Glutamatergic neuron (in vitro differentiated cells): ENCODE measurements at places on chromosomes 3 and 15.

DNA sequence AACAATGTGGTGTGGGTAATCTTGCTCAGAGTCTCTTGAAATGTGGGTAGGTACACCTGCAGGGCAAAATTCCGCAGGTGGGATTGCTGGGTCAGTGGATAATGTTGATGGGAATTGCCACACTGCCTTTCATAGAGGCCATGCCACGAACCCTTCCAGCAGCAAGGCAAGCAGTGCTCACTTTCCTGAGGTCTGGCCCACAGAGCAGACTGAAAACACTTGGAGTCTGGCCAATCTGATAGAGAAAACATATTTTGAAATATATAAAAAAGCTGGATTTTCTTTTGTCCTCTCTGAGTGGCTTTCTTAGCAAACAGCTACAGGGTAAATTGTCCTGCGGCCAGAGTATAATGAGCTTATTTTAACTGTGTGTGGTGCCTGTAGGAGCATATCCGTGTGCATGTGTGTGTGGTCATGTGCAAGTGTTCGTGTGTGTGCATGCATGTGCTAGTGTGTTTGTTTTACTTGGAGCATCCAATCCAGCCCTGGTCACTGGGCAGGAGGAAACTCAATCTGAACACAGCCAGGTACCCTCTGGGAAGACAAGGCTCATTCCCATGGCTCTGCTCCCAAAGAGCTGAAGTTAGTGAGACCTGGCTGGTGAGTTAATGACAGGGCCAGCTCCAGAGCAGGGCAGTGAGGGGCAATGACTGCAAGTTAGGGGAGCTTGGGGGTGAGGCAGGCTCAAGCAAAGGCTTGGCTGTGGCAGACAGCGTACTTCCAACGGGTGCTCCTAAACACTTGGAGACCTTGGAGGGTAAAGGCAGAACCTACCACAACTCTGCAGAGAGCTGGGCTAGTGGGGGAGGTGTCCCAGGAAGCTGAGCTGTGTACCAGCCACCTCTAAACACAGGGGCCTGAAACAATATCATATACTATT lies 91.3 kb downstream of the PLXNA1 start:
- no peak for DNase-seq

DNA sequence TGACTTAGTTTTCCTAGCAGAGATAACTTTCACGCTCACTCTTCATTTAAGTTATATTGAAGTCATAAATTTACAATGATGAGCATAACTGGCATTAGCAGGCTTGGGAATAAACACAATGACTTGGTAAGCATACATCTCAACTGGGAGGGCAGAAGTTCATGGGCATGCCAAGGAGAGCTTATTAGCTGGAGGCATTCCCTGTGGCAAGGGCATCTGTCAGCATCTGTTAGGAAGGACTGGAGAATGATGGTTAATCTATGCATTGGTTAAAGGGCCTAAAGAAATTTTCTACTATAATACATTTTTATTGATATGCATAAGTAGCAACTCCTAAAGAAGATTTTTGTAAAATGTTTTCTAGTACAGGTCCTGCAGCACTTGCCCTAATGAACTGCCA lies 52.4 kb downstream of the NEK11 start:
- DNase-seq = no peak

GRCh38 chr3:187377842-187378241 lies 9.7 kb downstream of the RTP4 start:
- no peak for DNase-seq

DNA sequence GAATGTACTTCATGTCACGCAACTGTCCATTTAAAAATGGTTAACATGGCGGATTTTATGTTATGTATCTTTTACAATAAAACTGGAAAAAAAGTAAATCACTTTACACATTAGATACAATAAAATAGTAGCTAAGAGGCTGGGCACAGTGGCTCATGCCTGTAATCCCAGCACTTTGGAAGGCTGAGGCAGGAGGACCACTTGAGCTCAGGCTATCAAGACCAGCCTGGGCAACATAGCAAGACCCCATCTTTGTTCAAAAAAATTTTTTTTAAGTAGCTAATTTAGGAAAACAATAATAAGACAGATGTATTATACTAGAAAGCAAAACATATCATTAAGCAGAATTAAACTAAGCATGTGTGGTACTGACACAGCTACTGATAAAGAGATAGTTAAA lies 11.5 kb downstream of the RNF168 start:
- DNase-seq = no peak

DNA sequence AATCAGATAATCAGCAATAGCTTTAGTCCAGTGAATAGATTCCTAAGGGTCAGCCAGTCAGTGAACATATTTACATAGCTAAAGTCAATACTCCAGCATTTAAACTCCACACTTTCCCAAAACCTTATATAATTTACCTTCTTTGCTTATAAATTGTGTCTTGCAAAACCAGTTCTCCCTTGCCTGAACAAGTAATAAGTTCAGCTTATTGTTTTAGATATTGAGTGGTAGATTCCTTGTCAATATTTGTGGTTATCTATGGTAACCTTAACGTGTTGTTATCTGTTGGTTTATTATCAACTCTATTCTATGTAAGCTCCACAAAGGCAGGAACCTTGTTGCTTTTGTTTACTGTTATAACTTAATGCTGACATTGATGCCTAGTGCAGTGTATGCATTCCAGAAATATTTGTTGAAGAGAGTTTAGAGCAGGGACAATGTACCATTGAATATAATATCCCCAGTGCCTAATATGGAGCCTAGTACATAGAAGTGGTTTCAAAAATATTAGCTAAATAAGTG lies 24.0 kb downstream of the PLSCR5 start:
- DNase-seq = no peak

GRCh38 chr3:152413240-152413639 lies 144.5 kb downstream of the MBNL1 start:
- no peak for DNase-seq

GRCh38 chr3:115710799-115711198 lies 87.5 kb downstream of the GAP43 start:
- DNase-seq = no peak

GRCh38 chr15:87556886-87557285 lies 699.7 kb downstream of the NTRK3 start:
- no peak for DNase-seq

- no peak for DNase-seq
Measured at GRCh38 chr3:50242851-50243542, 7.0 kb downstream of the GNAI2 start.

DNA sequence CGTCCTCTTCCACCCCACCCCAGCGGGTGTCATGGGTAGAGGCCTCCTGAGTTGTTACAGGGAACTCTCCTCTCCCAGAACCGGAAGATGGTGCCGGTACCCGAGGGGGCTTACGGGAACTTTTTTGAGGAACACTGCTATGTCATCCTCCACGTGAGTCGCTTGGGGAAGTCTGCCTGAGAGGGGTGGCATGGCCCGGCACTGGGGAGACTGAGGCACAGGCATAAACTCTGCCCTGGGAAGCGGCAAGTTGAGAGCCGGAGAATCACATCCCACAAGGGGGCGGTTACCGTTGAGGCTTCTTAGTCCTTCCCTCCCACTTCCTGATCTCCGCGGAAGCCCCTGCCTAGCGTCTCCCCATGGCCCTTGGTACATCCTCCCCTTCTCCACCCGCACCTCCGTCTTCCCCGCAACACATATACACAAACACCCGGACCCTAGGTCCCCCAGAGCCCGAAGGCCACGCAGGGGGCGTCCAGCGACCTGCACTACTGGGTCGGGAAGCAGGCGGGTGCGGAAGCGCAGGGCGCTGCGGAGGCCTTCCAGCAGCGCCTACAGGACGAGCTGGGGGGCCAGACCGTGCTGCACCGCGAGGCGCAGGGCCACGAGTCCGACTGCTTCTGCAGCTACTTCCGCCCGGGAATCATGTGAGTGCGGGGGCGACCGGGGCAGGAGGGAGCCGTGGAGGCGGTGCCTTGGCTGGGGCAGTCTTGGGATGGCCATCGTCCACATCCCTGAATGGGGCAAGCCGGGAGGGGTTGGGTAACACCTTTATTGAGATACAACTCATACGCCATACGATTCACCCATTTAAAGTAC lies 3.4 kb downstream of the VILL start:
- peak; percentile 50 for DNase-seq

DNA sequence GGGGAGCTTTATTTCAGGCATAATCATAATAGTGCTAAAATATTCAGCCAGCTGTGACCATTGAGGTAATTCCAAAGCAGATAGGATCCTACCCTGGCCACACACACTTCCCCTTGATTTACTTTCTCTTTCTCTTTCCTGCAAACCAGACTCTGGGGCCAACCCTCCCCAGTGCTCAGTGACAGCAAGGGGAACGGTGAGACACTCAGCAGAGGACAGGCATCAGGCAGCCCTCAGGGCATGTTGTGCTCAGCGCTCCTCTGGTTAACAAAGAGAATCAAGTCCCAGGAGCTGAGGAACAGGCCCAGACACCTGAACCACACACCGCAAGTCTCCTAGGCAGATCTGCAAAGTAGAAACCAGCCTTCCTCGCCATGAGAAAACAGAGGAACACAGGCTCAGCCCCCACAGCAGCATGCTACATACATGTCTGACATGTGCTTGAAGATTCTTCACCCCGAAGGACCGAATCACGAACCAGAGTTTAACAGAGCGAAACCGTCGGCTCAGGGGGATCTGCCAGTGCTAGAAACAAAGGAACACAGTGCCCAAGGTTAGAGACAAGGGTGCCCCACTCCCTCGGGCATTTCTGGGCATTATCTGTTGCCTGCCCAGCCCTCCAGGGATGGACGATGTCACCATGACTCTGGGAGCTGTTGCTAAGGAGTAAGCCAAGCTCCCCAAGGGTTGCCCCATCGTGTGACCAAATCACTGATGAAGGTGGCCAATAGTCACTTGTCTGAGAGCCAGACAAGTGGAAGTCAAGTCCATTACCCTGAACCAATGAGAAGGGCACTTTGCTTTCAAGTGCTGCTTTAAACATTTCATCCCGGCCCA lies 17.5 kb downstream of the HDC start:
- DNase-seq = no peak

GRCh38 chr15:96304839-96305238 lies 25.7 kb upstream of the NR2F2 start:
- no peak for DNase-seq

- DNase-seq = no peak
Measured at GRCh38 chr3:157104928-157105652, 54.9 kb downstream of the CCNL1 start.

GRCh38 chr3:86126552-86126951 lies 864.4 kb downstream of the VGLL3 start:
- no peak for DNase-seq

DNA sequence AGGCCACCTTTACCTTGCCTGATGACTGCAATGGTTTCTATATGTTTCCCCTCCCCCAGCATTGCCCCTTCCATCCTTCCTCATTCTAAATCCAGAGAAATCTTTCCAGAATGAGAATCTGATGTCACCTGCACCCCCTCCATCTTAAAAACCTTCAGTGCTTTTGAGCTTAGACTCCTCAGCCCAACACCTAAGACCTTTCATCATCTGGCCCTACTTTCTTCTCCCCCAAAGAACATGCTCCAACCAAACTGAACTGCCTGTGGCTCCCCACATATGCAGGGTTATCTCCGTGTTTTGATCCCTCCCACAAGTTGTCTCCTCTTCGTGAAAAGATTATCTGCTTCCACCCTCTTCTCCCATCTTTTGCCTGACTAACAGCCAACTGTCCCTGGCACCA lies 27.3 kb downstream of the RFTN1 start:
- no peak for DNase-seq

DNA sequence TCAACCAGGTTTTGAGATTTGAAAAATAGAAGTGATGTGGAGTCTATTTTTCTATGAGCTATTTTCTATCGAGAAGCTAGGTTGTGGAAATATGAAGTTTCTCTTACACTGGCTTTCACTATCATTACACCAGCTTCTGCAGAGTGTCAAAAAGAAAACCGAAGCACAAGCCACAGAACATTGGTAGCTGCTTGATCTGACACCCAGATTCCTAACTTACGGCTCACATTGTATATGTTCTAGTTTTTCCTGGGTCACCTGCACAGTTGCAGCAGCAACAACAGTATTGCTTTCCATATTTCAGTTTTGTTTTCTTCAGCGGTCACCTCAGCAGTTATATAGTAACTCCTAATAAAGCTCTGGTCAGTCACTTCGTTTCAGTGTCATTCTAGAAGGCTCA lies 790.1 kb downstream of the PLOD2 start:
- no peak for DNase-seq

GRCh38 chr3:143595456-143596077 lies 252.7 kb downstream of the SLC9A9 start:
- DNase-seq = no peak

- DNase-seq = no peak
Measured at GRCh38 chr15:51828621-51829375, 655 bp upstream of the TMOD3 start.

- DNase-seq = peak; percentile 38
Measured at GRCh38 chr15:61527836-61528580, 298.9 kb upstream of the RORA start.

- no peak for DNase-seq
Measured at GRCh38 chr15:80834906-80835305, 55.7 kb downstream of the CEMIP start.

DNA sequence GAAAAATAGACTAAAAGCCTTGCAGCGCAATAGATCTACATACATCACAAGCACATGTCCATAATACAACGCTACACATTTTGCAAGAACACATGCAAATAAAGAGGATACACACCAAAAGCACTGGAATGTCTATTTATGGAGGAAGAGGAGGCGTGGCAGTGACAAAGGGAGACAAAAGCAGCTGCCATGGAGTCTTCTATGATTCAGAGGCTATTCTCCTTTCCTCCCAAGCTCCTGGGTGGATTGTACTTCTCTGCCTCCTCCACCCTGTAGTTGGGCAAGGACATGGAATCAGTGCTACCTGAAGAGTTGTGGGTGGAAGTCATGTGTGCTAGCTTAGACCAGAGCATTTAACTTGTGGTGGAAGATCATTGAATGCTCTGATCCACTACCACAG lies 57.9 kb upstream of the ABHD2 start:
- no peak for DNase-seq

GRCh38 chr3:27713435-27714145 lies 8.5 kb downstream of the EOMES start:
- DNase-seq = no peak

- DNase-seq = no peak
Measured at GRCh38 chr15:91950631-91951329, 97.3 kb downstream of the SLCO3A1 start.

GRCh38 chr15:40438712-40439111 lies 2.0 kb upstream of the BAHD1 start:
- no peak for DNase-seq

DNA sequence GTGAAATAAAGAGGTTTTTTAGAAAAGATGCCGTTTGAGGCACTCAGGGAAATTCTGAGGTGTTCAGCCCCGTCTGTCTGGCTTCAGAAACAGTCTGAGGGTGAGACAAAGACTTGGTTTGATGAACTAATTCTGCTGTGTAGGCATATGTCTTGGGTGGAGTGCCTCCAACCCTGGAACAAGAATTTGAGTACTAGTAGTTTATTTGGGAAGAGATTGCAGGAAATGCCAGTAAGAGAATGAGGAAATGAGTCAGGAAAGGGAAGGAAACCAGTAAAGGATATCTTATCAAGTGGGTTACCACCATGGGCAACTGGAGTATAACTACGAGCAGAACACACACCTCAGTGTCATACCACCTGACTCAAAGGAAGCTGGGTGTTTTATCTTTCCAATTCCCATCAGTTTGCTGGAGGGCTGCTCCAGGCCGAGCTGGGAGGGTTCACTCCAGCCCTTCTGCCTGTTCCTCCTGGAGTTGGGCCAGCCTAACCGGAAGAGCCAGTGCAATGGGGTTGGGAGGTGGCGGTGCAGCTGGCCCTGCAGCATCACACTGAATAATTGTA lies 75.3 kb downstream of the TGFBR2 start:
- no peak for DNase-seq
